MCF 10A (cell line): ENCODE measurements at places on chromosomes 1 and 21. TPM values are rescaled to one million over a fixed set of nuclear protein-coding genes. Genes with fewer than 3 reads are reported as not detected.

DNA sequence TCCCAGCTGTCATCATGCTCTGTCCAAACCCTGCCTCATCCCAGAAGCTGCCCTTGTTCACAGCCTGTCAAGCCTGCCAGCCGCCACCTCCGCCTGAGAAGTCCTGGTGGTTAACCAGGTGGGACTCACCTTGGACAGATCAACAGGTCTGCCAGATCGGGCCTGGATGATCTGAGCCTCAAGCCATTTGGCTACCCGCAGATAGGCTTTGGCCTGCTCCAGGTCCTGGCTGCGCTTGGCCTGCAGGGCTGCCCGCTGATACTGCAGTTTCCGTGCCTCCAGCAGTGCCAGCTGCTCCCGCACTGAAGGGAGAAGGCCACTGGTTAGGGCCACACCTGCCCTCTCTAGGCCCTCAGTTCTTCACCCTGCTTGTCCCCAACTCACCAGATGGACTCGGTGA, 8.6 kb downstream of the CC2D1B start:
- no peak for DNase-seq
- peaks cover 85% of the 10 kb centered on the region for H3K36me3 ChIP-seq
- no peaks in the 10 kb centered on the region for H3K27me3 ChIP-seq
- H3K4me1 ChIP-seq, result no peaks in the 10 kb centered on the region
- no peak overlapping the region for H3K4me3 ChIP-seq
- no peak overlapping the region for H3K27ac ChIP-seq

DNA sequence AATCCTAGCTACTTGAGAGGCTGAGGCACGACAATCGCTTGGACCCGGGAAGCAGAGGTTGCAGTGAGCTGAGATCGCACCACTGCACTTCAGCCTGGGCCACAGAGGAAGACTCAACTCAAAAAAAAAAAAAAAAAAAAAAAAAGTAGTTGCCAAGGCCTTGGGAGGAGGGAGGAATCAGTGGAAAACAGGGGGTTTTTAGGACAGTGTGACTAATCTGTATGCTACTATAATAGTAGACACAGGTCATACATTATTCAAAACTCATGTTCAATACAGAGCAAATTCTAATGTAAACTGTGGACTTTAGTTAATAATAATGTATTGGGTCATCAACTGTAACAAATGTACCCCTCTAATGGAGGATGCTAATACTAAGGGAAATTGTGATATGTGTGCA, 51.7 kb upstream of the CTPS1 start:
- peaks cover 7% of the 10 kb centered on the region for H3K4me1 ChIP-seq
- H3K4me3 ChIP-seq, result no peak overlapping the region
- no peaks in the 10 kb centered on the region for H3K27me3 ChIP-seq
- no peaks in the 10 kb centered on the region for H3K36me3 ChIP-seq

The AKT3 gene
- total RNA-seq, result 31.9 and 35.0 TPM in 2 replicates

The PRR9 gene
- total RNA-seq, result not detected in 2 replicates

- H3K27me3 ChIP-seq, result no peaks in the 10 kb centered on the region
- H3K4me1 ChIP-seq, result no peaks in the 10 kb centered on the region
- no peak overlapping the region for H3K27ac ChIP-seq
- no peak overlapping the region for H3K4me3 ChIP-seq
- H3K36me3 ChIP-seq, result no peaks in the 10 kb centered on the region
Measured at GRCh38 chr1:19046972-19047731, 90.7 kb upstream of the IFFO2 start.

DNA sequence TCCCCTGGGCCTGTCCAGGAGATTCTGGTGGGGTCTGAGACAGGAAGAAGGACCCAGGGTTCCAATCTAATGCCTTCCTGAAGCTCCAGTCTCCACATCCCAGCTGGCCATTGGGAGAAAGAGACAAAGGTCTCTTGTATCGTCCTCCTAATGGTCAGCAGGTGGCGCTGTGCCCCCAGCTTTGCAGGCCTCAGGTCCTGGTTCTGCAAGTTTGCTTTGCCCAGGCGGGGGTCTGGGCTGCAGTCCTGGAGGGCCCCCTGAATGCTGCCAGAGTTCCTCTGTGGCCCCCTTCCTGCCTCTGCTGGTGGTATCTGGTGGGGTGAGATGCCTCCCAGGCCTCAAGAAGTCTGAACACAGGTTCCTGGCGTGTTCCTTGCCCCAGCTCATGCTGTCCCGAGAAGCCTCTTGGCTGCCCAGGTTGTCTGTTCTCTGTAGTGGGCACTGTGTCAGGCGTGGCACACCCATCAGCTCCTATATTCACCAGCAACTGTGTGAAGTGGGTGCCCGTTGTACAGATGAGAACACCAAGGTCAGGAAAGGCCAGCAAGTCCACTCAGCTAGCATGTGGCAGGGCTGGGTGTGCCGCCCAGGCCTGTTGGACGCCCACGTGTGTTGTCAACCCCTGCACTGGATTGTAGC, 33.8 kb upstream of the CSF3R start:
- H3K36me3 ChIP-seq, result no peaks in the 10 kb centered on the region
- H3K27me3 ChIP-seq, result no peaks in the 10 kb centered on the region
- peak; percentile 73 for DNase-seq
- peaks cover 7% of the 10 kb centered on the region for H3K4me1 ChIP-seq
- H3K4me3 ChIP-seq, result no peak overlapping the region
- no peak overlapping the region for H3K27ac ChIP-seq

- no peaks in the 10 kb centered on the region for H3K27me3 ChIP-seq
- peaks cover 13% of the 10 kb centered on the region for H3K36me3 ChIP-seq
- peaks cover 9% of the 10 kb centered on the region for H3K4me1 ChIP-seq
- no peak overlapping the region for H3K27ac ChIP-seq
- no peak for DNase-seq
Measured at GRCh38 chr1:179323436-179323835, 29.8 kb downstream of the SOAT1 start.

DNA sequence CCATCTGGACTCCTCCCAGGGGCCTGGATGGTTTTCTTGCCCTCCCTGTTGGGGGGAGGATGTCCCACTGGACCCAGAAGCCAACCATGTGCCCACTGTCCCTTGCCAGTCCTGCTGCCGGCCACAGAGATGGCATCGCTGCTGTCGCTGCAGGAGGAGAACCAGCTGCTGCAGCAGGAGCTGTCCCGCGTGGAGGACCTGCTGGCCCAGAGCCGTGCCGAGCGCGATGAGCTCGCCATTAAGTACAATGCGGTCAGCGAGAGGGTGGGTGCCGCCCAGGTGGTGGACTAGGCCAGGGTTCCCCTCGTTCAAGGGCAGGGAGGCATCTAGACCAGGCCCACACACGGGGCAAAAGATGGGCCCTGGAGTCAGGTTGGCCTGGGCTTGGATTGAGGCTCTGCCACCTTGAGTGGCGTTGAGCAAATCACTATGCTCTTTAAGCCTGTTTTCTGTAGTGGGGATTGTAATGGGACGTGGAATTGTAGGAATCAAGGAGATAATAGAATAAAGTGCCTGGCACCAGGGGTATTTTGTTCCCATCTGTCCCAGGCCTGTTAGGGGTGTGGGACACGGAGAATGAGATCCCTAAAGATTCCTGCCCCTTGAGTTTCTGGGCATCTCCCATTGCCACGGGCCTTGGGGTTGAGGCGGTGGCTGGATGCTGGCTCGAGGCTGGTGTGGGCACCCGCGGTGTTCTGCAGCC, 2.6 kb downstream of the CROCC start:
- H3K4me1 ChIP-seq, result peaks cover 40% of the 10 kb centered on the region
- DNase-seq, result no peak
- H3K4me3 ChIP-seq, result no peak overlapping the region

DNA sequence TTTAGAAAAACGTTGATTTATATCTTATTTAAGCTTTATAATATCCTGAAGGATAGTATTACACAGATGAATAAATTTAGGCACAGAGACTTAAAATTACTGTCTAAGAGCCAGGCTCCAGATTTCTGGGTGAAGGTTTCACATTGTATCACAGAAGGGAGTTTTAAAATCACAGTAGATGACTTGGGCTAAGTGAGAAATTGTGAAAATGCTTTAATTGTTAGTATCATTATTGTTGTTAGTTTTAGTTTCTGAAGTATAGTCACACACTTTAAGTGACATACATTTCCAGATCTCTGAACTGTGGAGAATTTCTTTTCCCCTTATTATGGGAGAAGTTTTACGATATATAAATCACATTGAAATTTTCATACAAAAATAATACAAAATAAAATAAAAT, 83.5 kb downstream of the NDUFS5 start:
- no peaks in the 10 kb centered on the region for H3K36me3 ChIP-seq
- no peaks in the 10 kb centered on the region for H3K27me3 ChIP-seq
- H3K4me3 ChIP-seq, result no peak overlapping the region
- H3K4me1 ChIP-seq, result peaks cover 22% of the 10 kb centered on the region
- H3K27ac ChIP-seq, result no peak overlapping the region

GRCh38 chr1:204947747-204948146, 77.1 kb downstream of the NFASC start:
- no peak for DNase-seq
- H3K27ac ChIP-seq, result no peak overlapping the region
- no peaks in the 10 kb centered on the region for H3K4me1 ChIP-seq
- no peaks in the 10 kb centered on the region for H3K36me3 ChIP-seq

The S100A7A gene
- not detected in 2 replicates for total RNA-seq

The ALG14 gene
- 13.0 and 15.5 TPM in 2 replicates for total RNA-seq

- H3K4me3 ChIP-seq, result no peak overlapping the region
- H3K27me3 ChIP-seq, result no peaks in the 10 kb centered on the region
- H3K36me3 ChIP-seq, result no peaks in the 10 kb centered on the region
- no peak overlapping the region for H3K27ac ChIP-seq
Measured at GRCh38 chr1:189977184-189977583, 500.5 kb downstream of the BRINP3 start.

The TNFSF4 gene
- 0.23 and 0.74 TPM in 2 replicates for total RNA-seq

The LRRC71 gene
- not detected in 2 replicates for total RNA-seq

The NES gene
- not detected in 2 replicates for total RNA-seq

The TMEM59 gene
- 192 and 231 TPM in 2 replicates for total RNA-seq

GRCh38 chr1:11132563-11133293, 33.1 kb upstream of the EXOSC10 start:
- H3K27me3 ChIP-seq, result no peaks in the 10 kb centered on the region
- no peak for DNase-seq
- H3K36me3 ChIP-seq, result peaks cover 75% of the 10 kb centered on the region

The CR1L gene
- total RNA-seq, result not detected in 2 replicates

The OR2L13 gene
- not detected in 2 replicates for total RNA-seq

DNA sequence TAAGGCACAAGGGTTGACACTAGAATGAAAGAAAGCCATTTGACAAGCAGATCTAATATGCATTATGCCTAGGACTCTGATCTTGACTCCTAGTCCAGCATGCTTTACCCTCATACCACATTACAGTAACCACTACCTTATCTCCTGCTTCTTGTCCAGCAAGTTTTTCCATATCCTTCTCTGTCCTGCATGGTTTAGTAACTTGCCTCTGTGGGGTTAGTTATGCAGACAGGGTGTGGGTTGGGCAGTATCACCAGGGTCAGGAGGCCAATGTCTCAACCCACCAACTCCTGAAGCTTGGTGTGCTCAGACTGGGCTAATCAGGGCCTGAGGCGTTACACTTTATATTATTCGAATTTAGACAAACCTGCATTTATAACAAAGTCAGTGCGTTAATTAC, 18.8 kb downstream of the DHDDS start:
- DNase-seq, result no peak
- H3K27me3 ChIP-seq, result no peaks in the 10 kb centered on the region
- H3K36me3 ChIP-seq, result peaks cover 57% of the 10 kb centered on the region
- no peak overlapping the region for H3K4me3 ChIP-seq

DNA sequence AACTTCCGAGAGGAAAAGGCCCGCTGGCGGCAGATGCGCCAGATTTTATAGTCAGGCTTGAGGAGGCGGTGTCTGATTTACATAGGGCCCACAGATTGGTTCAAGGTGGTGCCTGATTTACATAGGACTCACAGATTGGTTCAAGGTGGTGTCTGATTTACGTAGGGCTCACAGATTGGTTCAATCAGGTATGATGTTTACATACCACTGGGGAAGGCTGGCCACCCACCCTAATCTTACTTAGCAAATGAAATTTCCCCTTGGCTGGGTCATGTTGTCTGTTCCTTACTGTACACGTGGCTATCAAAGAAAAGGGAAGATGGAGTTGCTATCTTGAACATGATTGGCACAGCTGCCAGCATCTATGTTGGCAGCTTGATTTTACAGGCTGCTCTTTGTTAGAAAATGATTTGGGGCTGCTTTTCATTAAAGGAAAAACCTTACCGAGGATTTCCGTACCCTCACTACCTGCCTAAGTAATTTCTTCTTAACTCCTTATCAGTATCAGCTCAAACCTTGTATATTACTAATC, 96.3 kb downstream of the SETD4 start:
- H3K36me3 ChIP-seq, result no peaks in the 10 kb centered on the region
- no peak overlapping the region for H3K27ac ChIP-seq
- DNase-seq, result peak; percentile 23
- H3K4me3 ChIP-seq, result no peak overlapping the region
- H3K27me3 ChIP-seq, result peaks cover 27% of the 10 kb centered on the region
- H3K4me1 ChIP-seq, result no peaks in the 10 kb centered on the region

DNA sequence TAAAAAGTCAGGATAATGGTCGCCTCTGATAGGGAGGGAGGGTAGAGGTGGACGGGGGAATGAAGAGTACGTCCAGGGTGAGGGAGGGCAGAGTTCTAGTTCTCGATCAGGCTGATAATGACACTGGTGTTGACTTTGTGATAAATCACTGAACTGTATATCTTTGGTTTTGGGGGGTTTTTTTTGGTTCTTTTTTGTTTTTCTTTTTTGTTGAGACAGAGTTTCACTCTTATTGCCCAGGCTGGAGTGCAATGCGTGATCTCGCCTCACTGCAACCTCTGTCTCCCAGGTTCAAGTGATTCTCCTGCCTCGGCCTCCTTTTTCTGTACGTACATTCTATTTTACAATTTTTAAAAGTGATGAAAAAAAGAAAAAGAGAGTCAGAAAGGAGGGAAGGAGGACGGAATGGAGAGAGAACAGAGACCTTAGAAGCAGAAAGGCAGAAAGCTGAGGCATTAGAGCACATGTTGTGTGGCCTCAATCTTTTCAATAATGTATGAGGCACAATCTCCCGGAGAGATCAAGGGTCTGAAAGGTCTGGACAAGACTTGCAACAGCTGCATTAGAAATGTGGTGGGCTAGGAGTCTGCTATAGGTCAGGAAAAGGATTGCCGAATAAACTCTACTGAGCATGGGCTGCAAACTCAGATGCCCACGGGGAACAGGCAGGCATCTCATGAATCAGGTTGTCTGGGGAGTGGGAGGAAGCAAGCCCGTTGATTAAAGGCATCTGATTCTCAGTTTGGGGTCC, 174.8 kb downstream of the TOMM20 start:
- no peaks in the 10 kb centered on the region for H3K27me3 ChIP-seq
- H3K4me1 ChIP-seq, result peaks cover 10% of the 10 kb centered on the region
- H3K4me3 ChIP-seq, result no peak overlapping the region

DNA sequence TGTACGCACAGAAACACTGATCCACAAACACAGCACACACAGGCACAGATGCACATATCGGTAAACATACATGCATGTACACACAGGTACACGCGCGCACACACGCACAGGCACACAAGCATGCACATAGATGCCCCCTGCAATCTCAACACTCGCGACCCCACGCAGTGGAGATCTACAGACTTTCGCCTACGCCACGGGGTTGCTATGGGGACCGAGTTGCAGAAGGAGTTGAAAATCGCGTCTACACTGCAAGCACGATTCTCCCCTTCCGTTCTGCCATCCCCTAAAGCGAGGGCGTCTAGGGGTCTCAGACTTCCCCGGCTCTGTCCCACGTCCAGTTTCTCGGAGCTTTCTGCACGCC, 826 bp downstream of the TRIM17 start:
- H3K27ac ChIP-seq, result no peak overlapping the region
- no peak for DNase-seq
- H3K4me1 ChIP-seq, result no peaks in the 10 kb centered on the region

The BGLAP gene
- total RNA-seq, result 1.9 and 2.6 TPM in 2 replicates

The GREM2 gene
- 0.10 TPM in 1 of 2 replicates, not detected in the other for total RNA-seq

- H3K4me3 ChIP-seq, result no peak overlapping the region
- H3K27ac ChIP-seq, result no peak overlapping the region
- H3K27me3 ChIP-seq, result no peaks in the 10 kb centered on the region
- peak; percentile 49 for DNase-seq
- H3K4me1 ChIP-seq, result no peaks in the 10 kb centered on the region
Measured at GRCh38 chr1:22105611-22106207, 37.2 kb downstream of the WNT4 start.

The LCE6A gene
- not detected in 2 replicates for total RNA-seq
